Stimulated activated CD4-positive, alpha-beta T cell treated with anti-CD3 and anti-CD28 coated beads, Interleukin-15, amount 100 ng/mL, for 48 hours (primary cell): ENCODE measurements at places on chromosomes 5 and 9.
A peak's percentile ranks its signal among the peaks of the same experiment; 100 is the strongest.

DNA sequence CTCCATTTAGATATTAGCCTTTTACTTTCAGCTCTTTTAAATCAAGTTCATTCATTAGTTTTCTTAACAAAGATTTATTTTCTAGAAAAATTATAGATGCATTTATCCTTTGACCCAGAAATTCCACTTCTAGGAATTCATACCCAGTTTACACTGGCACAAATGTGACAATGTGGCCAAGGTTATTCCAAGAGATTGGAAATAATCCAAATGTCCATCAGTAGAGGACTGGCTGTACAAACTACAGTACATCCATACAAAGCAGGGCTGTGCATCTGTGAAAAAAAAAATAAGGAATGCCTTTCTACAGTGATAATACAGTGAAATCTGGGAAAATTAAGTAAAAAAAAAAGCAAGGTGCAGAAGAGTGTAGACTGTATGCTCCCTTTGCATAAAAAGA is 149.2 kb downstream of the GABBR2 start:
- no peak for DNase-seq

DNA sequence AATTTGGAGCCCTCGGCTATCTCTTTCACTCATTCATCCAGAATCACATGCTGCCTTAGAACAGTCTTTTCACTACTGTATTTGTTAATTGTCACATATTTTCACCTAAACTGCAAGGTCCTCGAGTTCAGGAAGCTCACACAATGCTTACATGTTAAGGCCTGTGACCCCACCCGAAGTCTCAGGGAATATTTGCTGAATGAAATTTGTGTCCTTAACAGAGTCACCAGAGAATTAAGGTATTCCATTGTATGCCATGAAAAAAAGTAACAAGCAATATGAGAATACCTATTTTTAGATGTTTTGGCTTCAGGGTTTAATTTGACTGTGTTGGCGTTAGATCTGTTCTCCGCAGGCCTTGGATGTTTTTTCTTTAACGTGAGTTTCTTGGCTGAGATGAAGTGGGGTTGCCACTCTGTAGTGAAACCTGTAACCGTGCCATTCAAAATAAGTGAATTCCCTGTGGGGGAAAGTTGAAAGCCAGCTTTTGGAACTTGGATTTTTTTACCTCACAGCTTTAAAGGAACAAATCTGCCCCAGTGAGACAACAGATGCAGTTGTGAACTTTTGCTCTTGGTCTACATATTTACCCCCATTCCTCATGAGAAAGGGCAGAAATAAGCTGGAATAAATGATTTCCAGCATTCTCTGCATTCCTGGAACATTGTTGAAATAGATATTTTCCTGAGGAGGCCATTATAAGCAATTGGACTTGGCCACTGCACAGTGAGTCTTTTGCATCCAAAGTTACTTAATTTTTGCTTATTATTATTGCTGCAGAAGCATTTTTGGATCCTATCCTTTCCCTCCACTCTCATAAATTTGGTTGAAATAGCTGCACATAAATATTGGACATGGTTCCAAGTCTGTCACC is 35.9 kb upstream of the FBP1 start:
- DNase-seq = no peak

DNA sequence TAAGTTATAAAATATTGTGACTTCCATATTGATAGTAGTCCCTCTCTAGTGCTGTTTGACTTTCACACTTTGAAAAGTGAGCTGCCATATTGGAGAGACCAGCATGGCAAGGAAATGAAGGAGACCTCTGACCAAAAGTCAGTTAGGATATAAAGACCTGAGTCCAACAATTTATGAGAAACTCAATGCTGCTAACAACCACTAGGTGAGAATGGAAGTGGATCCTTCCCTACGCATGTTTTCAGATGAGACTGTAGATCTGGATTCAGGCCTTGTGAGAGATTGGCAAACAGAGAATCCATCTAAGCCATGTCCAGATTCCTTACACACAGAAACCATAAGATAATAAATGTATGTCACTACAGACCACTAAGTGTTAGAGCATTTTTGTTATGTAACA is 81.6 kb downstream of the CTNND2 start:
- no peak for DNase-seq

GRCh38 chr5:103620851-103621547 is 58.4 kb upstream of the NUDT12 start:
- DNase-seq = no peak

DNA sequence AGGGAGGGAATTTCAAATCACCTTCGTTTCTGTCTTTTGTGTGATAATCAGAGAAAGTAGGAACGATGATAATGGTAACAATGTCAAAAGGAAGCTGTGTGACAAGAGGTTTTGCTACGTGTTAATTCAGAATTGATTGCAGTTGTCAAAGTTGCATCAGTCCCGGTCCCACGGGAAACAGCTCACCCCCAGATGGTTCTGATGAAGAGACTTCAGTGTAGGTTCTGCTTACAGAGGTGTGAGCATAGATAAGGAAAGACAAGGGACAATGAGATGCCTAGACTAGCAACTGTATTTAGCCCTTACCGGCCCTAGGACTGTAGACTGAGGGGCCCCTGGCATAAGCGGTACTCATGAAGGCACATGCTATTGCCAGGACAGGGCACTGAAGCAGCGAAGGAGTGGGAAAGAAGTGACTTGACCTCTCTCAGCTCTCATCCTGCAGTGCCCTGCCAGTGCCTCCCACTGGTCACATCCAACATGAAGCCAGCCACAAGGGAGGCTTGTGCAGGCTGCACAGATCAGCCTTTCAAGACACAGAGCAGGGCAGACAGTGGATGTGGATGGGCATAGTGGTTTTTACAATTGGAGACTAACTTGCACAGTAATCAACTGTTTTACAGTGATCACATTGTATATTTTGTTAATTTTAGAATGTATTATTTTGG is 21.1 kb downstream of the PDE8B start:
- DNase-seq = no peak

DNA sequence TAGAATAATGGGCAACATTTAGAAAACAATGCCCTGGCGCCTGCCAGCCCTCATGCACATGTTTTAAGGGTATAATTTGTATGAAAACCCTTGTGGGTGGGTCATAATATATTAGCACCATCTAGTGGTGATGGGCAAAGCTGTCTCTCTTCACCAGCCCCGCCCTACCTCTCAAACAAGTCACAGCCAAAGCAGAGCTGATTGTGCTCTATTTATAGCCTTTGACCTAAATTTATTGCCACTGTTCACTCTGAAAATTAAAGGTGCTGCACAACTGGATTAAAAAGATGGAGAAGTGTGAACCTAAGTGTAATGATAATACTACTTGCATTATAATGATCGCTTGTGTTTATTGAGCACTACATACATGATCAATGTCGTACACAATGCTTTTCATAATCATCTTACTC is 131.9 kb upstream of the ANKH start:
- DNase-seq = peak; percentile 35

DNA sequence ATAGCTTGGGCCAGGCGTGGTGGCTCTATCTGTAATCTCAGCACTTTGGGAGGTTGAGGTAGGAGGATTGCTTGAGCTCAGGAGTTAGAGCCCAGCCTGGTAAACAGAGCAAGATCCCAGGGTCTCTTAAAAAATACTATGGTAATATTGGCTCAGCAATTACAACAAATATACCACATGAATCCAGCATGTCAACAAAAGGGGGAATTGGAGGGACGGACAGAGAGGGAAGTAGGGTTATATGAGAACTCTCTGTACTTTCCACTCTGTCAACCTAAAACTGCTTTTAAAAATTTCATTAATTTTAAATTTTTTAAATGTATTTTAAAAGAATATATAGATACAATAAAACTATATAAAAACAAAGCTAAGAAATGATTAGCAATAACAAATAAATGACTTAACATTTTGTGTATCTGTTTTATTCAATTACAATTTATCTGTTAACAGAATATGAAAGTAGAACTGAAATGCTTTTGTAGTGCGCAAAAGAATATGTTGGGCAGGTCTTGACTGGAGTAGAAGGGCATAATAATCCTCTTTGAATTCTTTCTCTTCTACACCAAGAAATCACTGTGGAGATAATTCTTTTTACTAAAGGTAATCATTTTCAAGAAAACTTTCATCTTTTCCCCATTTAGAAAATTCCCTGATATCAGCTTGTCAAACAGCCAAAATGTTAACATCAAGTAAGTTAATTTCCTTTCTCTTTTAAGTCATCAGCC is 12.9 kb upstream of the CDC42SE2 start:
- no peak for DNase-seq

- DNase-seq = no peak
These were observed 372.7 kb downstream of the PSAT1 start for GRCh38 chr9:78669591-78669990.

DNA sequence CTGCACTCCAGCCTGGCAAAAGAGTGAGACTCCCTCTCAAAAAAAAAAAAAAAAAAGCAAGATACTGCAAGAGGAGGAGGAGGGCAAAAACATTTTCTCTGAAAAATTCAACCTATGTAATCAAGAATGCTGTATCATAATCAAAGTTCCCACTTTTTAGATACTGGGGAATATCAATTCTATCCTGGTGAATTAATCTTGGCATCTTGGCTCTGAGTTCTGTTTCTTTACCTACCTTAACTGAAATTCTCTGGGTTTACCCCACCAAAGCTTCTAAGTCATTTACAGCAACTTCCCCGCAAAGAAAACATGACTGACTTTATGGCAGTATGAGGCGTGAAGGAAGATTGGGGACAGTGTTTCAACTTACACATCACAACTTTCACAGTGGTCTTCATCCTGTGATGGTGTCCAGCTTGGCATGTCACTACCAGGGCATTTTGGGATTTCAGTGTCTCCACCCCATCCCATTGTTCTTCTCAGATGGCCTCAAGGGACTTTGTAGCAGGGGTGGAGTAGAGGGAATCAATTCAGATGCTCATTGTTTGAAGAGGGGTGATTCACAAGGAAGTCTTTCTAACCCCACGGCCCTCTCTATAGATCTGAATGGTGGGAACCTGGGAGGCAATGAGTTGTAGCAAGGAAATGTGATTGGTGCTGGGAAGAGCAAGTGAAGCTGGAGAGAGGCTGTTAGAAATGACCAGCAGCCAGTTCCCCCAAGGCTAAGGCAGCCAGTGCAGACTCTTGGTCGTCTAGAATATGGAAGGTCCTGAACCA is 130.5 kb downstream of the SCAMP1 start:
- no peak for DNase-seq

DNA sequence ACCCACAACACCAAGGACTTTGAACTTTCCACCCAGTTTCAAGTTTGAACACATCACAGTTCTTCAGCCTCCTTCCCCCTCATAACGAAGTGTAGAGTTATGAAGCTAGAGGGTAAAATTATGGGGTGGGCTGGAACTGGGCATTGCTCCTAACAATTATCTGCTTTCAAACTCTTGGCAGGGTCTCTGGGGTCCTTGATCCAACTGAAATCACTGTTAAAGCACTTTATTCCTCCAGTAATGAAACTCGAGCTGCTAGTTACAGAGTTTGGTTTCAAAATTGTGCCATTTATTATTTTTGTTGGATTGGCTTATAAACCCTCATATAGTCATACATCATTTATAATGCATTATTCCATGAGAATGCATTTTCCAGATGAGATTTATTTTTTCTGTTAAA is 158.5 kb downstream of the RGS3 start:
- DNase-seq = no peak

DNA sequence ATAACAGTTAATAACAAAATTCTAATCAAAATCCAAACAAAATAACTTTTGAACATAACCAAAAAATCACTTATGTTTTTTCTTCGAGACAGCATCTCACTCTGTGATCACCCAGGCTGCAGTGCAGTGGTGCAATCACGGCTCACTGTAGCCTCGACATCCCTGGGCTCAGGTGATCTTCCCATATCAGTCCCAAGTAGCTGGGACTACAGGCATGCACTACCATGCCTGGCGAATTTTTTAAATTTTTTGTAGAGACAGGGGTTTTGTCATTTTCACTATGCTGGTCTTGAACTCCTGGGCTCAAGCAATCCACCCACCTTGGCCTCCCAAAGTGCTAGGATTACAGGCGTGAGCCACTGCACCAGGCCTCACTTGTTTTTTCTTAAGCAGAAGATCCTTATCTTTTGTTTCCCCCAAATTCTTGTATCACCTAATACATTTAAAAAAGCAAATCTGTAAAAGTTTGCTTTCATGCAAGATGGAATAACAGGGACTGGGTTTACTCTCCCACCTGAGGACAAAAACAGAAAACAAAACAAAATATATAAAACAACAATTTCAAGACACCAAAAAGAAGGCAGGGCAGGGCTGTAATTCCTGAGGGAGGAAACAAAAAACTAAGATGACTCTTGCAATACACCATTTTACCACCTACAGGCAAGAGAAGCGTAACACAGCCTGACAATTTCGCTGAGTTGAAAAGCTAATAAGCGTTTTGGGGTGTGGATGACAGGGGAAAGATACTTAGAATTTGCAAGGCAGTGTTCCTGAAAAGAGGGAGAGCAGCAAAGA is 71.4 kb downstream of the RAPGEF6 start:
- DNase-seq = no peak

DNA sequence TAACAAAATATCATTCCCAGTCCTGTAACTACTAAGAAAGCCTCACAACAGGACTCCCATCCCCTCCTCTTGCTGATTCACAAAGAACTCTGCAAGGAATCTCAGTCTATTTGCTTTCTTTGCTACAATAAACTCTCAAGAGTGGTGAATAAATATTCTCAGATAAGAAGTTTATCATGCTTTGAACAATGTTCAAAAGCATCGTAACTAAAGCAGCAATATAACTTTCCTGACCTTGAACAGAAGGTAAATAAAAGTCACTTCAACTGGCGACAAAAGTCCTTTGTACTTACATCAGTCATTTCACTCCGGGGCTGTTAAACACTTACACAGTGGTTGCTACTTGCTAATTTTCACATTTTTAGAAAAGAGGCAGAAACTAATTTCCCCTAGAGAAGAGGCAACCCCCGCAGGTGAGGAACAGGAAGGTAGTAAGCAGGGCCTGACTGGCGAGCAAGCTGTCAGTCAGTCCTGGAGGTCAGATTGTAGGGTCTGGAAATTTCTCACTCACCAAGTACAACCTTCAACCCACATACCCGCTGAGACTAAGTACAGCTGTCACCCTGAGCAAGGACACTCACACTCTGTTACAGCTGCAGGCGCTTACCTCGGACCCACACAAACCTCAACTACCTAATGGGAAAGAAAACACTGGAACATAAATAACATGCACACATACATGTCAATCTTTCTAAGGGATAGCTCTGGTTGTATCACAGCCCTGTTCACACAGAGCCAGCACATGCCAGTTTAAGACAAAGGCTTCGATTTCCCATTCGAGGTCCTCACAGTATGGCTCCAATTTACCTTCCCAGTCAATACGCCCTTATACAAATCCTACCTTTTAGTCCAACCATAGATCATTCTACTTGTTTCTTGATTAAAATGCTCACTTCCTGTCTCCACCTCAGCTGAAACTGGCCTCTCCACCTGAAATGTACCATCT is 104.6 kb upstream of the RETREG1 start:
- no peak for DNase-seq

DNA sequence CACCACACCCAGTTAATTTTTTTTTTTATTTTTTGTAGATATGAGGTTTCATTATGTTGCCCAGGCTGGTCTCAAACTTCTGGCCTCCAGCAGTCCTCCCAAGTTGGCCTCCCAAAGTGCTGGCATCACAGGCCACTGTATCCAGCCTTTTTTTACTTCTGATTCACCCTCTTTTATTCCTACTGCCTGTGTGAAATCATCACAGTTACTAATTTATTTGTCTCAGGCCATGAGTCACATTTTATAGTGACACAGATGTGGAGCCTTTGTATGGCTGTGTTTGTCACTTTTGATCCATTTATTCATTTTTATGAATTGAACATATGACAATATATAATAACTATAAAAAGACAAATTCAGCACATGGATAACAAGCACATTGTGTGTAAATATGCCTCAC is 67.1 kb upstream of the SNX2 start:
- no peak for DNase-seq

- DNase-seq = no peak
These were observed 43.0 kb upstream of the SLC25A51 start for GRCh38 chr9:37946971-37947370.
